ENCODE measurements at places on chromosomes 2 and 18.

DNA sequence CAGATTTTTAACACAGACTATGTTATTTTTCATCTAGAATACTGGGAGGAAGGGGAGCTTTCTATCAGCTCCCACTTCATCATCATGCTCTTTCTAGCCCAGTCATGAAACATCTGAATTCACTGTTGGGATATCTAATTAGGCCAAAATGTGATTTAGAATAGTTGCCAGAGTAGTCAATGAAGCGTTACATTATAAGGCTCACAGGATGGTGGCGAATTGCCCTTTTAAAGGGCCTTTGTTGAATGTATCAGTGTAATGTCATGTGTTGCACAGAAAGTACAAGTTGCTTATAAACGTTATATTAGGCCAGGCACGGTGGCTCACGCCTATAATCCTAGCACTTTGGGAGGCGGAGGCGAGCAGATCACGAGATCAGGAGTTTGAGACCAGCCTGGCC is 45.6 kb downstream of the PDE1A start:
- no peak for DNase-seq

GRCh38 chr18:73551211-73551610 is 596.4 kb downstream of the FBXO15 start:
- no peak for DNase-seq

DNA sequence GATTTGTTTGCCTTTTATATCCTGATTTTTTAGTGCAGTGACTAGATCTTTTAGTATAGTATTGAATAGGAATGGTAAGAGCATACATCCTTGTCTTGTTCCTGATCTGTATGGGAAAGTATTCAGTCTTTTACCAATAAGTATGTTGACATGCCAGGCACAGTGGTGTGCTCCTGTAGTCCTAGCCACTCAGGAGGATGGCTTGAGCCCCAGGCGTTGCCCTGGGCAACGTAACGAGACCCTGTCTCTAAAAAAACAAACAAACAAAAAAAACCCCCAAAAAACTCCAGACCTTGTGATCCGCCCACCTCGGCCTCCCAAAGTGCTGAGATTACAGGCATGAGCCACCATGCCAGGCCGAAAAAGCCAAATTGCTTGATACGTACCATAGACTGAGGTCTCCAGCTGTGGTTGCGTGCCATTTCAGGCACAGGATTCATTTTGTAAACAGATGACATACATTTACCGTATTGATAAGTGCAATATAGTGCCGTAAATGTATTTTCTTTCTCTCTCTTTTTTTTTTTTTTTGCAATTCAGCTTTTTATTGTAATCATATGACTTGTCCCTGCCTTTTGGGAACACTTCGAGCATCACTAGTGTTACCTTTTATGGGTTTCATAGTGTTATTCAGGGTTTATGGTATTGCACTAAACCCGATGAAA is 18.5 kb downstream of the BIRC6 start:
- no peak for DNase-seq

DNA sequence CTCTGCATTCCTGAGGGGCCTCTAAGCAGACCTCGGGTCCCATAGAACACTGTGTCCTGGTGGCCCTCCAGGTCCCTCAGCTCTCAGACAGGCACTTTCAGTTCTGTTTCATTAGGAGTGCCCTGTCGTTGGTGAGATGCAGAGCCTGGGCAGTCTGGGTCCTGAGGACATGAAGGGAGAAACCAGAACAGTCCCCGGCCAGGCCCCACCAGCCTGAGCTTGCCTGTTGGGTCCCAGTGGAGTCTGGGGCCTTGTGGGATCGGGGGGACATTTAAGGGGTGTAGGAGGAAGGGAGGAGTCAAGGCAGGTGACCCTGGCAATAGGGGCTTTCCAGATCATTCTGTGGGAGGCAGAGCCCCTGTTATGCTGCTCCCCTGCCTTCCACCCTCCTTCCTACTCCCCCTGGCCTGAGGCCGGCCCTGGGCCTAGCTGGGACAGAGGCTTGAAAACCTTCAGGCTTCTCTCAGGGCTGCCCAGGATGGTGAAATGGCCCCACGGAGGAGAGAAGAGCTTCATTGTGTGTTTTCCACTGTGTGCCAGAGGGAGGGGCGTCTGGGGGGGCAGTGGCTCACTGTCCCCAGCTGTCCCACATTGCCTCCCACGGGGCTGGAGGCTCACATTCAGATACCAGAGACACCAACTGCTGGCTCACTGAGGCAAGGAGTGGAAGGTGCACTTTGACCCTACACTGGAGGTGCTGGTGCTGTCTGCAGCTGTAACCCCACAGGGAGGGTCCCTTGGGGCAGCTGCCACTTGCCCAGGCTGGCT is 26.6 kb upstream of the CATIP start:
- no peak for DNase-seq

- DNase-seq = no peak
These were observed 36.7 kb downstream of the LMAN2L start for GRCh38 chr2:96703021-96703751.

DNA sequence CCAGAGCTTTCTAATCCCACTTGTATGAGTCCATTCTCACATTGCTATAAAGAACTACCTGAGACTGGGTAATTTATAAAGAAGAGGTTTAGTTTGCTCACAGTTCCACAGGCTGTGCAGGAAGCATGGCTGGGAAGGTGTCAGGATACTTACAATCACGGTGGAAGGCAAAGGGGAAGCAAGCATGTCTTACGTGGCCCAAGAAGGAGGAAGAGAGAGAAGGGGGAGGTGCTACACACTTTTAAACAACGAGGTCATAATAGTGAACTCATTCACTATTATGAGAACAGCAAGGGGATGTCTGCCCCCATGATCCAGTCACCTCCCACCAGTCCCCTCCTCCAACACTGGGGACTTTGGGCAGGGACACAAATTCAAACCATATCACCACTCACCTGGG is 67.8 kb downstream of the TTC32 start:
- DNase-seq = no peak

GRCh38 chr2:167480232-167480985 is 592.1 kb downstream of the XIRP2 start:
- DNase-seq = no peak

- DNase-seq = no peak
These were observed 201.3 kb upstream of the GALNT5 start for GRCh38 chr2:157056200-157056676.

Data from immature natural killer cell (primary cell).